Pulmonary artery endothelial cell (primary cell): ENCODE measurements at places on chromosomes 1 and 21.

- no peak for DNase-seq
These were observed 29.7 kb downstream of the DDR2 start for GRCh38 chr1:162662013-162662412.

GRCh38 chr21:32940079-32941014, 85.4 kb upstream of the OLIG2 start:
- no peak for DNase-seq

GRCh38 chr1:214466403-214467077, 84.9 kb downstream of the PTPN14 start:
- no peak for DNase-seq

DNA sequence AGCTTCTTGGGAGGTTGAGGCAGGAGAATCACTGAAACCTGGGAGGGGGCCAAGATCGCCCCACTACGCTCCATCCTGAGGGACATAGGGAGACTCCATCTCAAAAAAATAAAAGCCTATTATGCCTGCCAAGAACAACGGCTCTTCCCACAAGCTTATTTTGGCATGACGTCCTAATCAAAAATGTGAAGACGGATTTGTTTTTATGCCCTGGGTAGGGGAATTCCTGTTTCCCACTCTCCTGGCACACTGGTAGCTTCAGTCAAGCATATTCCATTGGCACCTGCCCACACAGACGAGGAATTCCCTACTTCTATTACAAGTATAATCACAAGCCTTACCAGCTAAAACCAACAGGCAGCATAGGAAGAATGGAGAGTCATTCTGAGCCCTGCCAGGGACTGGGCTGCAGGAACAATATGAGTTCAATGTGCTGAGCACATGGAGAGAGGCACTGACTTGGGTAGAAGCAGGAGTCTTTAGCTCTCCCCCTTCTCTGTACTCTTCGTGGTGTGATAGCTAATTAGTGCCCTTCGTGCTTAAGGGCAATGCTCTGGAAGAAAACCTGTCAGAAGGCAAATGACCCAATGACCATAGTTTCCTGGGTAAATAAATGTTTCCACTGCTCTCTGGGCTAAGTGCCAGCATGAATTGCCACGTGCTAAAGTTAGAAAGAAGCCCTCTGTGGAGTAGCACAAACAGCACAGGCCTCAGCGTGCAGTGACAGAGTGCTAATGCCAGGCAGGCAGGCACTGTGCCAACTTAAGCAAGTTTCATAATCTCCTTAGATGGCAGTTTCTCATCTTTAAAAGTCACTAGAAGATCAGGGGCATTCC, 16.8 kb downstream of the TNFSF4 start:
- DNase-seq = peak; percentile 95

DNA sequence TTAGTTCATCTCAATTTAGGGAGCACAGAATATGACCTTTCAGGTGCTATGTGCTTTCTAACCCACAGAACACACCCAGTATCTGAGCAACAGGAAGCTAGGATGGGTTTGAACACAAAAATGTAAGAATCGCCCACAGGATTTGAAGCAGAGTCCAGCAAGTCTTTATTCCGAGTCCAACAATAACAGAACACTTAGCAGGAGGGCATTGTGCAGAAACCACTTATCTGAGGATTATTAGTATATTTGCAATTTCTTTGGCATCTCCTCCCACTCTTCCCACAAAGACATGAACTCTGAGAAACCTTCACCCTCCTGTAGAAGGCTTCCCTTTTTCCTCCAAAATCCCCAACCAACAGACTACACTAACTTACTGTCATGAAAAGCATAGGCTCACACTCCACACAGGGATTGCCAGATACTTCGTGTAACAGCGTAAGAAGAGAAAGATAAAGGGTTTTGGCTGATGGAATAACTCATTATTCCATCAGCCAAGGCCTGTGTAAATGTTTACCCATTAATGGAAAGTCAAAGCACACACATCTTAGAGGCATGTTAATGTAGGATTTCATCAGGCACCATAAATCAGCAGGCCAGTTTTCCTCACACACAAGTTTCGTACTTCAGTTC, 16.1 kb downstream of the SIPA1L2 start:
- DNase-seq = no peak

- no peak for DNase-seq
These were observed 58.7 kb upstream of the PDE9A start for GRCh38 chr21:42594616-42595282.

- no peak for DNase-seq
These were observed 5.2 kb downstream of the SLC2A1 start for GRCh38 chr1:42953182-42954180.

DNA sequence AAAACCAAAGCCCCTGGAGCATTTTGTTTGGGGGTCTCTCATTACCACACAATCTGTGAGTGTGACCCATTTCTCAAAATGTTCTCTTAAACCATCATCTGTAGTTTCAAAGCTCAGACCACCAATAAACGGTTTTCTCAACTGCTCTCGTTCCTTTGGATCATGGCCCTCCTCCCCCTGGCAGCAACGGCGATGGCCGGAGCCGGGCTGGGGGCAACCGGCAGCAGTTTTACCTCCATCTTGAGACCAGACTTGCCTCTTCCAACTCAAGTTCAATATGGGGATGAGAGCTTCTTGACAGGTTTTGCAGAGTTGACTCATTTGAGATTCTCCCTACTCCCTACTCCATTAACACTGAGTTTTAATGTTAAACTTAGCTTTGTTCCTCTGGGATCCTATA, 29.7 kb downstream of the LRRC42 start:
- no peak for DNase-seq

DNA sequence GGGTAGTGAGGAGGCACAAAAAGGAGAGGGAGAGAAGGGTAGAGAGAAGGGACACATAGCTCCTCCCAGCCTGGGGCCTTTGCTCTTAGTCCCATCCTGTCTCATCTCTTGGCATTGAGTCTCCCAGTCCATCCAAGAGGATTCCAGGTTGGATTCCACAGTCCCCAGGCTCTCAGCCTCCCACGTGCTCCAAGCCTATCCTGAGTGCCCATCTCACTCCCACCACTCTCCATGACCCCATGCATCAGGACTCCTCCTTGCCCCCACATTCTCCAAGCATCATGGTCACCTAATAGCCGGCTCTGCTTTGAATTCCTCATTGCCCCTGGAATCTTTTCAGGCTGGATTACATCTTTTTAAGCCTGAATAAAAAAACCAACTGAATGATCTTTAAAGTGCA, 87.9 kb downstream of the DSCAM start:
- no peak for DNase-seq

DNA sequence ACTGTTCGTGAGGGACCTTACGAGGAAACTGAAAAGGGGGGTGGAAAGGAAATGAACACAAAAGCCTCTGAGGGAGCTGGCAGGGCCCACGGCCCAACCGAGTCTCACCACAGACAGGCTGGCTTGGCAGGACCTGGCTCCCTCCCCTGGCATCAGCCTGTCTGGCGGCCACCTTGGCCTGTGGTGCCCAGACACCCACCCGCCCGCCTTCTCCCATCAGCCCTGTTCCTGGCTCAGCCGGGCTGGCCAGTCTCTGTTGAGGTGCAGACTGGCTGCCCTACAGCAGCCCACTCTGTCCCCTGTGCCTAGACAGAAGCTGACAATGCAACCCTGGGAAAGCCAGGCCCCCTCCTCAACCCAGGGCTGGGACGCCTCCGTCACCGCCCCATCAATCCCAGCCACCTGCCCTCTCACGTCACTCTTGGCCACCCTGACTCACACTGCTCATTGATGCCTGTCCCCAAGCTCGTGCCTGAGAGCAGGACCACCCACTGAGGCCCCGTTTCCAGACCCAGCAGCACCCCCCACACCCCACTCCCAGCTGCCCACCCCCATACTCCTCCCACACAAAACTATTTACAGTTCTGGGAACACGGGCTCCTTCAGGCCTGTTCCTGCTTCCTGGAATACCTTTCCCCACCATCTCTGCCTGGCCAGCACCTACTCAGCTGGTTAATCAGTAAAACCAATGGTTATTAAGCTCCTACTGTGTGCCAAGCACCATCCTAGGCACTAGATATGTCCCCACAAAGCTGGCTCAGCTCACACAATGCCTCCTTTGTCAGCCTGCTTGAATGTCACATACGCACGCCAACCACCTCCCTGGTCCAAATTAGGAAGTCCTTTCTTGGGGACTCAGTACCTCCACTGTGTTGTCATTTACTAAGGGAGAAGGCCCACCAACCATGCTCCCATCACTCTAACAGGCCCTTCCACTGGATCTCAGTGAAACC, 22.7 kb downstream of the SDC3 start:
- no peak for DNase-seq

DNA sequence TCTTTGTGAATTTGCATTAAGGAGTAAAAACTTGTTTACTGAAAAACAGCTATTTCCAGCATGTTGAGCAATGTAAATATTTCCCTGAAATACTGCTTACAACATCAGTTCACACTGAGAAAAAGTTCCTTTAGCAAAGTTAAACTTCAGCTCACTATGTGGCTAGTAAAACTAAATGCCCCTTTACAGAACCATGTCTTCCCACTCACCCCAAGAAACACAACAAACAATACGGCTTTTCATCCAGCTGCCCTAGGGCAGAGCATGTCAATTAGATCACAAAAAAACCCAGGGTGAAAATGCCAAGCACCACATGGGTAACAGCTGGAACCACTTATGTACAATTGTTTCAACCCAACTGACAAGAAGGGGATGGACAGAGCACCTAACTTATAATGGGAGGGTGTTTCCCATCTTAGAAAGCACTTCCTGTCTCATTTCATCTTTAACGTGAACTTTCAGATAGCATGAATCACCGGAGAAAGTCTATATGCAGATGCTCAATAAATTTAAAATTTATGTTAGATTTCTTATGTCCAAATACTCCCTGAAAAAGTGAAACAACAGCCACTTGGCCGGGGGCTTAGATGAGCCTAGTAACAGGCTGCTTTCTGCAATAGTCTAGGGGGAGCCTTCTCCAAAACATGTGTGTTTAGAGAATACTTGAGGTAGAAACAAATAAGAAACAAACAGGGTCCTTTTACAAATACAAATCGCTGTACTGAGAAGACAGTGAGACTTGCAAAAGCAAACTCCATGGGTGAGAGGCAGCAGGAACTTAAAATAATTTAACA, 6.6 kb downstream of the NID1 start:
- DNase-seq = no peak

GRCh38 chr1:18200136-18200717, 92.6 kb downstream of the IGSF21 start:
- DNase-seq = no peak

DNA sequence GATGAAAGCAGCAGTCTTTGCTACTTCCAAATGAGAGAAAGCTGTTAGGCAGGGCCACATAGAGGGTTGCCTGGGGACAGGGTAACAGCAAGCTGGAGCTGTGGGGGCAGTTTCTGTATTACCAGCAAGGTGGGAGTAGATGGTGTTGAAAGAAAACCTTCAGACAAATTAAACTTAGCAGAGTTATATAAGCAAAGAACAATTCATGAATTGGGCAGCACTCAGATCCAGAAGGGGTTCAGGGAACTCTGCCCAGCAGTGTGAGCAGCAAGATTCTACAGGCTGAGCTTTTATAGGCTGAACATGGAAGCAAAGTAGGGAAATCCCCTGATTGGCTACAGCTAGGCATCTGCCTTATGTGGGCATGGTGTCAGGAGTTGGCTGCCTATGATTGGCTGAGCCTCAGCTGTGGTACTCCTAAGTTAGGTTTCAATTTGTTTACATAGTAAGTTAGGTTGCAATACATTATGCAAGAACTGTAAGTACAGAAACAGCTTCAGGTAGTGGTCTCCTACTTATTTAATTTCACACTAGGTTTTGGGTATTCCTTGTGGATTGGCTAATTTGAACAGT, 64.1 kb upstream of the TMPRSS2 start:
- DNase-seq = no peak

GRCh38 chr1:191709215-191709614, 449.0 kb upstream of the RGS18 start:
- DNase-seq = no peak

- DNase-seq = peak; percentile 46
These were observed 156.7 kb downstream of the NR5A2 start for GRCh38 chr1:200184196-200184595.
